Cardiac septum (tissue), 1 donor: ENCODE measurements at places on chromosomes 2 and 18.
A peak's percentile ranks its signal among the peaks of the same experiment; 100 is the strongest.

- no peak for DNase-seq
Measured at GRCh38 chr2:171309455-171310286, 124.1 kb downstream of the METTL8 start.

DNA sequence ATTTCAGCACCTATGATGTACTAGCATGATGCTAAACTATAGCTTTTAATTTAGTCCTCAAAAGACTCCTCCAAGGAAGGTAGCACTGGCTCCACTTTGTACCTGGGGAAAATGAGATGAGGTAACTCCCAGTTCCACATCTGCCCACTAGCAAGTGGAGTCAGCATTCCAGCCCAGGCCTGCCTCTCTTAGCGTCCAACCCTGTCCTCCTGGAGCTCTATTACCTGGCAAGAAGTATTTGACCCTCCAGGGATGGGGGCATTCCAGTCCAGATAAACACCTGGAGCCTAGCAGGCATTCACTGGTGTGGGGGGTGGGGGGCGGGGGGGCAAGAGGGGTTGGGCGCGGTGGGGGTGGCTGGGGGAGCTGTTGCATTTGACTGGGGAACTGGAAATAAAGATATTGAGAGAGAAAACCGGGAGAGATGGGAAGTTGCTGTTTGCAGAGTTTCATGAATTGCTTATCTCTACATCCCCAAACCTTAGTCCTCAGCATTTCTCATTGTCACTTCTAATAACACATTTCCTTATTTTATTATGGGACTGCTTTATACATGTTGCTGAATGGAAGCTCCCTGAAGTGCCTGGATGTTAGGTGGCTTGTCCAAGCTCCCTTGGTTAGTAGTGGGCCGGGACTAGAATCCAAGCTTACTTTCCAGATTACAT is 22.0 kb upstream of the FZD5 start:
- peak; percentile 47 for DNase-seq

GRCh38 chr2:132837769-132838168 is 167.8 kb upstream of the LYPD1 start:
- DNase-seq: no peak

DNA sequence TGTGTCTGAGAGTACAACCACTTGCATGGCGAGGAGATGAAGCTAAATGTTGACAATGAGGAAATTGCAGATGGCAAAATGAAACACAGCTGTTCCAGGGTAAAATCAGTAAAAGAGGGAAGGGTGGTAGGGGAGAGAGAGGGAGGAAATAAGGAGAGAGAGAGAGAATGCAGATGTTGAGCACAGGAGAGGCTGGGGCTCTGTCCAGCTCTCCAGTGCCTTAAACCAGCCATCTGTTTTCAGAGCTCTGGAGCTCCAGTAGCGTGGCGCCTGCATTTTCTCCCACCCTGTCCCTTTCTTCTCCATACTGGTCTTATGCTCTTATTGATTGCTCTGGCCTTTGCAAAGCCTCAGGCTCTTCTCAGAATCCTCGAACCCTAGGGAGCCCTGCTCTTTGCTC is 52.7 kb upstream of the BOD1L2 start:
- DNase-seq: no peak

GRCh38 chr2:4930704-4931103 is 761.5 kb upstream of the SOX11 start:
- DNase-seq: no peak

- no peak for DNase-seq
Measured at GRCh38 chr2:19357402-19358241, 801 bp downstream of the OSR1 start.

GRCh38 chr2:215984661-215985060 is 28.7 kb downstream of the MREG start:
- DNase-seq: no peak

- no peak for DNase-seq
Measured at GRCh38 chr2:219912491-219912921, 285.1 kb downstream of the SLC4A3 start.

- peak; percentile 55 for DNase-seq
Measured at GRCh38 chr2:128408349-128409305, 90.0 kb upstream of the HS6ST1 start.

DNA sequence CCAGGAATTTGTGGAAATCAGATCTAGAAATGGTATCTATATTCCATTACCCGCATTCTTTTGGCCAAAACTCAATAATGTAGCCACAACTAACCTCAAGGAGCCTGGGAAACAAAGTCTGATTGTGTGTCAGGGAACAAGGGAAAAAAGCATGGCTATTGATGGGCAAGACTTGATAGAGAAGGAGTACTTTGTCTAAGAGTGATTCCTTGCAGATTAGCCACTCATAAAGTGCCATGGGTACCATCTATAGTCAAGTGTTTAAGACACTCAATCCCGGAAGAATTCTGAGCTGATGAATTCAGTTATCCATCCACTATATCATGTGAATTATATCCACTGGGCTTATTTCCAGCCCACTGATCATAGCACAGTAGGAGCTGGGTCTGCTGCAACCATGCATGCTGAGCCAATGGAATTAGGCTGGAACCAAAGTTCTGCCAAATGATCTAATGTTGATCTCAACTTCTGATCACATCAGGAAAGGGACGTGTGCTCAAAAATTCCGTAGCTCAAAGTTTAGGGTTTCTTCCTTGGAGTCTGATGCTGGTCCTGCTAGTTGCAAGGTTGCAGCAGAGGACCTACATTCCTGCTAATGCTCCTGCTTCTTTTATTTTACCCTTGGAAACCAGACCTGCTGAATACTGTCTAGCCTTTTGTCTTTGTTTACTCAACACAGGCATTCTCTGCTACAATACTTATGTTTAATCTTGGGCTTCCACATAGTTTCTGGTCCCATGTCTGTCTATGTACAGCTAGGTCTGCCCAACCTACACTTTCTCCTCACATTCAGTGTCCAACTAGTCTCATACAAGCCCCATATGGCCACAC is 629.7 kb downstream of the IRS1 start:
- no peak for DNase-seq

DNA sequence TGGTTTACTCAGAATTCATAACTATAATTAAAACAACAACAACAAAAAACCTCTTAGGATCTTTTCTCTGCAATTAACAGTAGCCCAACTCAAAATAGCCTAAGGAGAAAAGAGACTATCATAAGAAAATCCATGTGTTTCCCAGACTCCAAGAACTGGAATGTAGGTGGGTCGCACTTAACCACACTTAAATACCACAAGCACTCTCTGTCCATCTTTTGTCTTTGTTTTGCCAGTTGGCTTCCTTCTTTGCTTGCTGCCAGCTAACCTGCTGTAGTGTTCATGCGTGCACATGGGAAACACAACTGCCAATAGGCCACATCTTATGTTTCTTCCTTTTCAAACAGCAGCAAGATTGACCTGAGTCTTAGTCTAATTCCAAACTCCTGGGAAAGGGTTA is 24.1 kb upstream of the ACVR1 start:
- no peak for DNase-seq

DNA sequence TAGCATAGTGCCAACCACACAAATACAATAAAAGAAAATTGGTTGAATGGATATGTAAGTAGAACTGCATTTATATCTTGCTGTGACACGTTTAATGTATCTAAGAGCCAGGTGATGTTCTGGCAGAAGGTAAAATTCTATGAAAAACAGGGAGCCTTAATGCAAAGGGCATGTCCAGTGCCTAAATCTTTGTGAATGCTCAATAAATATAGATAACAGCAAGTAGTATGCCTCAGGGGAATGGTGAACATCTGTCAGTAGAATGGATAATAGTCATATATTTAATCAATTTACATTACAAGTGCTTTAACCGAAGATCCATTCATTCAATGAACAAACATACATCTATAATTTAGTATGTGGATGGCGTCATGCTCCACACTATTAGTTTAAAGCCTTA is 43.7 kb upstream of the NYAP2 start:
- no peak for DNase-seq

DNA sequence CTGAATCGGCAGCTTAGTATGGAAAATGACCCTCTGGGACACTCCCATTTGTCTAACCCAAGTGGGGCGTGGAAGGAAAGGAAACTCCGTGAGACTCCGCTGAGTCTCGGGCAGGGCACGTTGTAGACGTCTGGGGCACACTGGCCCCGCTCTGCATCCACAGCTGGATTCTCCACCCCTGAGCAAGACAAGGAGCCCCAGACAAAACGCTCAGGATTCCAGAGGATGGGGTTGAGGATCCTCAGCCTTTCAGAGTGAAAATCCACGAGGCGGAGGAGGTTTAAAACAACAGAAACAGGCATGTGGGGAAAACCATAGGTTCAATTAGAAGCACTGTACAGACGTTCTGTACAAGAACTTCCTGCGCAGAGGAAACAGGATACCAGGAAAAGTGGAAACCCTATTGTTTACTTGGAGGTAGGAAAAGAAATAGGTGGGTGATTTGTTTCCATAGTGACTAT is 124.9 kb upstream of the ZNF236 start:
- DNase-seq: no peak

DNA sequence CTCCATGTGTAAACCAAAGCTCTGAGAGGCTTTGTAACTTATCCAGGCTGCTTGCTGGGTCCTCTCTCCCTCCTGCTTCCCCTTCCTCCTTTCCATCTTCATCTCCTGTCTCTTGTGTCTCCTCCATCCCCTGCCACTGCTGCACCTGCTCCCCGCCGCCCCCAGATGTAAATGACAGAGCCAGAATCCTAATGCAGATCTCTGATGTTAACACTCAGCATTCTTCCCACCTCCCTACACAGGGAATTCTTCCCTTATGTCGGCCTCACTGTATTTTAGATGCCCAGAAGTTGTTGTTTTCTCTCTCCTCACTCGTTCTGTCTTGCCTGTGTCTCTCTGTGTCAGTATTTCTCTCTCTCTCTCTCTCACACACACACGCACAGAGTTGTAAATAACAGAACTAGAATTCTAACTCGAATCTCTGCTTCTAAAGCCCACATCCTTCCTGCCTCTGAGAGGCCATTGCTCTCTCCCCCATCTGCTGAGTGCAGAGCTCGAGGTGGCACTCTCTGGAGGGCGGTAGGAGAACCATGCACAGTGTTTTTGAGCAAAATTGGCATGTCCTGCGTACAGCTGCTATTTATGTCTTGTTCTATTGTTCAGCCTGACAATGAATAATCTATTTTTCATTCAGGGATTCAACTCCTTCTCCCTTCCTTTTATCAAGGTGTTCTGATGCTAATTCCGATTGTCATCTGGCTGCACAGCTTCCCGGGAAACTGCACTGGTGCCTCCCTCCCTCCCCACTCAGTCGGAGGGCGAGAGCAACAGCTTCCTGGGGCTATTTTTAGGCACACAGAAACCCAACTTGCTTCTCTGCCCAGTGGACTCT is 219.9 kb downstream of the SH3RF3 start:
- no peak for DNase-seq

GRCh38 chr2:113675875-113676274 is 48.8 kb downstream of the RABL2A start:
- DNase-seq: no peak

GRCh38 chr2:231397011-231397927 is 1.8 kb downstream of the B3GNT7 start:
- DNase-seq: no peak

- DNase-seq: no peak
Measured at GRCh38 chr2:203404996-203405395, 76.8 kb downstream of the ABI2 start.
